Thyroid gland (tissue), 4 donors: ENCODE measurements at places on chromosomes 13 and 19. TPM values are rescaled to one million over a fixed set of nuclear protein-coding genes. Genes with fewer than 3 reads are reported as not detected.

Gene CYP4F3
- not detected for total RNA-seq

Gene RNF225
- total RNA-seq = 0.33 TPM

- H3K4me3 ChIP-seq = no peak overlapping the region
- DNase-seq = no peak
- peaks cover 4% of the 10 kb centered on the region for H3K4me1 ChIP-seq
- no peak overlapping the region for H3K27ac ChIP-seq
- no peaks in the 10 kb centered on the region for H3K36me3 ChIP-seq
- H3K27me3 ChIP-seq = no peaks in the 10 kb centered on the region
Measured at GRCh38 chr19:48881741-48882657, 9.8 kb downstream of the PPP1R15A start.

GRCh38 chr19:16205205-16206045 lies 7.7 kb downstream of the AP1M1 start:
- no peak overlapping the region for H3K4me3 ChIP-seq
- no peak for DNase-seq
- no peaks in the 10 kb centered on the region for H3K27me3 ChIP-seq
- no peak overlapping the region for H3K27ac ChIP-seq
- peaks cover 48% of the 10 kb centered on the region for H3K36me3 ChIP-seq

Gene F7
- total RNA-seq = not detected

- no peak overlapping the region for H3K27ac ChIP-seq
- H3K36me3 ChIP-seq = no peaks in the 10 kb centered on the region
- no peaks in the 10 kb centered on the region for H3K27me3 ChIP-seq
- H3K4me1 ChIP-seq = peaks cover 5% of the 10 kb centered on the region
Measured at GRCh38 chr19:30375553-30376031, 3.4 kb downstream of the ZNF536 start.

- H3K27me3 ChIP-seq = no peaks in the 10 kb centered on the region
- DNase-seq = no peak
- no peaks in the 10 kb centered on the region for H3K4me1 ChIP-seq
- H3K27ac ChIP-seq = no peak overlapping the region
Measured at GRCh38 chr13:61965756-61966155, 550.1 kb upstream of the PCDH20 start.

Gene DAND5
- 0.40 TPM for total RNA-seq

Gene PROZ
- total RNA-seq = not detected

GRCh38 chr19:12930002-12930645 lies 3.4 kb downstream of the FARSA start:
- peaks cover 4% of the 10 kb centered on the region for H3K4me1 ChIP-seq
- peaks cover 42% of the 10 kb centered on the region for H3K36me3 ChIP-seq
- H3K4me3 ChIP-seq = no peak overlapping the region
- no peaks in the 10 kb centered on the region for H3K27me3 ChIP-seq
- DNase-seq = no peak

- DNase-seq = no peak
- H3K36me3 ChIP-seq = no peaks in the 10 kb centered on the region
- H3K4me3 ChIP-seq = no peak overlapping the region
- peak overlapping the region; percentile 56 for H3K27ac ChIP-seq
Measured at GRCh38 chr13:110347535-110348308, 40.6 kb downstream of the COL4A2 start.
